ENCODE measurements at places on chromosomes 1 and 21. TPM values are rescaled to one million over a fixed set of nuclear protein-coding genes. Genes with fewer than 3 reads are reported as not detected.

Gene MLLT11
- total RNA-seq = 1.8 TPM

DNA sequence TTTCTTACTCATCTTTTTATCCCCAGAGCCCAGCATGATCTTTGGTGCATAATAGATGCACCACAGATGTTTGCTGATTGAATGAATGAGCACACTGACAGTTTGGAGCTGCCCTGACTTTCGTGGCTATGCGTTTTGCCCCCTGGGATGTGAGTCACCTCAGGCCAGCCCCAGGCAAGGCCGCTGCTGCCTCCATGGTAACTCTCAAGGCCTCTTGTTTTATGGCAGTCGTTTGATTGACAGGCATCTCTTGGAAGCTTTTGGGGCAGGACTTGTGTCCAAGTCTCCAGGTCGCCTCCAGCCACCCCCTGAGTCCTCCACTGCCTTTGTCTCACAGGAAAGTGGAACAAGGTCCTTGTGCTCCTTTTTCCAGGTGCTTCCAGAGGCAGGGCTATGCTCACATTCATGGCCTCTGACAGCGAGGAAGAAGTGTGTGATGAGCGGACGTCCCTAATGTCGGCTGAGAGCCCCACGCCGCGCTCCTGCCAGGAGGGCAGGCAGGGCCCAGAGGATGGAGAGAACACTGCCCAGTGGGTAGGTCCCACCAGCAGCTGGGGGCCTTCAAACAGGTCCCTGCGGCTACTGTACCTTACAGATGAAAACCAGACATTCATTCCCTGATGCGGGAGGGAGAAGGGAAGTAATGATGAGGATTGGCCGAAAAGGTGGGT is 11.2 kb downstream of the PSEN2 start:
- no peak for DNase-seq

Gene LCE2A
- not detected for total RNA-seq

DNA sequence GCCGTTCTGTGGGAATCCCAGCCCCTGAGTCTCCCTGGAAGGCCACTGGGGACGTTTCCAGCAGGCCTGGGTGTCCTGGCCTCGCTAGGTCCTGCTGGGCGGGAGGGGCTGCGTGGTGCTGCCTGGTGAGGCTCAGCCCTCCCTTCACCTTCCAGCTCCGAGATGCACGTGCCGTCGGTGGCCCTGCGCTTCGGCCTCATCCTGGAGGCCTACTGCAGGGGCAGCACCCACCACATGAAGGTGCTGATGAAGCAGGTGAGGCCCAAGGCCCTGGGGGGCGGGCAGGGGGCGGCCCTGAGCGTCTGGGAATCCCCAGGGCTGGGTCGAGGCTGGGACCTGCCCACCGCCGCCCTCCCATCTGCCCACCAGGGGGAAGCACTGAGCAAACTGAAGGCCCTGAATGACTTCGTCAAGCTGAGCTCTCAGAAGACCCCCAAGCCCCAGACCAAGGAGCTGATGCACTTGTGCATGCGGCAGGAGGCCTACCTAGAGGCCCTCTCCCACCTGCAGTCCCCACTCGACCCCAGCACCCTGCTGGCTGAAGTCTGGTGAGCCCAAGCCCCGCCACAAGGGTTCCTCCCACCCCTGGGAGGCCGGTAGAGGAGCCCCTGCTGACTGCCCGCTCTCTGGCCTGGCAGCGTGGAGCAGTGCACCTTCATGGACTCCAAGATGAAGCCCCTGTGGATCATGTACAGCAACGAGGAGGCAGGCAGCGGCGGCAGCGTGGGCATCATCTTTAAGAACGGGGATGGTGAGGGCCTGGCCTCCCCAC is 70.3 kb downstream of the PIK3CD start:
- peak; percentile 3 for DNase-seq

GRCh38 chr1:101037316-101037715 is 11.7 kb upstream of the DPH5 start:
- DNase-seq = no peak

Gene HSF2BP
- 0.38 TPM for total RNA-seq

Gene PTPN14
- total RNA-seq = 61.8 TPM

DNA sequence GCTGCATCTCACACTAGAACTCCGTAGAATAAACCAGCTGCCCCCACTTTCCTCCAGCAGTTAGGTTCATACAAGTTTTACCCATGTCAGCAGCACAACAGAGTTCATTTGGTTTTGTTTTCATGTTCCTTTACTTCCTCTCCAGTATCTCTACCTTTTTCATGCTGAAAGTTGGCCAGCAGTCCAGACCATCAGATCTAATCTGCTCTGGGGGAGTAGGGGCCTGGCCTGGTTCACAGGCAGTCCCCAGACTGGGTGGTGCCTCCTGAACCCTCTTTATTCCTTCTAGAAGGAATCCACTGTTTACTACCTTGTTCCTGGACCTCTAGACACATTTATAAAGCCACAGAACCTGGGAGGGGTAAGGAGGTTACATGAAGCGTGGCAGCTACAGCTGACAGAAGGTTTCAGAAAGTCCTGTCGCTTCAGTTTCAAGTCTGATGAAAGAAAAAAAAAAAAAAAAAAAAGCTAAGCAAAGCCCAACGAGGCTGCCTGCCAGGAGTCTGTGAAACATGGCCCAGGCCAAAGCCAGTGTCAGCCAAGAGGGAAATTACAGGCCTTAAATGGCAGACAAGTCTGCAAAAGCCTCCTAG is 184.6 kb upstream of the JUN start:
- peak; percentile 47 for DNase-seq

GRCh38 chr1:90127288-90127953 is 132.5 kb downstream of the ZNF326 start:
- DNase-seq = no peak

DNA sequence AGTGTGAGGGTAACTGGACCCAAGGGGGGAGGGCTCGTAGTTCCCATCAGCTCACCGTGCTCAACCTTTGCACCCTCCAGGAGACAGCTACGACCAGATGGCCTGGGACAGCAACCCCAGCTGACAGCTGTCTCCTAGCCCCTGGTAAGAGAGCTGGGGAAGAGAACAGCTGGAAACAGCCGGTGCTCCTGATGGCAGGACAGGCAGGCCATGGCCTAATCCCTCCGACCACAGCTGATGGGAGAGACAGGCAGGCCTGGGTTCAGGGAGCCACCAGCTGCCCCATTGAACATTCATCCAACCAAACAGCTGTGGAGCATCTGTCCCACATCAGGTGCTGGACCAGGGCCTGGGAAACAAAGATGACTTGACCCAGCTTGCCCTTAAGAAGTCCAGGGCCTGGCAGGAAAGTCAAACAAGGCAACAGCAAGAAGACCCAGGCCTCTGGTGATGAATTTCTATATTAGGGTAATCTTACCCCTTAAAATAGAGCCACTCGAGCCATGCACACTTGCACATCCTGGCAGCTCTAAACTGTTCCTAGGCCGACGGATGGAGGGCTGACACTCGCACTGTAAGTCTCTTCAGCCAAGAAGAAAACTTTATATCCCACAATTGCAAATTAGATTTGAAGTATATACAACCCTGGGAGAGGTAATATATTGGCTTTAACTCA is 12.2 kb downstream of the OLFML2B start:
- DNase-seq = no peak

DNA sequence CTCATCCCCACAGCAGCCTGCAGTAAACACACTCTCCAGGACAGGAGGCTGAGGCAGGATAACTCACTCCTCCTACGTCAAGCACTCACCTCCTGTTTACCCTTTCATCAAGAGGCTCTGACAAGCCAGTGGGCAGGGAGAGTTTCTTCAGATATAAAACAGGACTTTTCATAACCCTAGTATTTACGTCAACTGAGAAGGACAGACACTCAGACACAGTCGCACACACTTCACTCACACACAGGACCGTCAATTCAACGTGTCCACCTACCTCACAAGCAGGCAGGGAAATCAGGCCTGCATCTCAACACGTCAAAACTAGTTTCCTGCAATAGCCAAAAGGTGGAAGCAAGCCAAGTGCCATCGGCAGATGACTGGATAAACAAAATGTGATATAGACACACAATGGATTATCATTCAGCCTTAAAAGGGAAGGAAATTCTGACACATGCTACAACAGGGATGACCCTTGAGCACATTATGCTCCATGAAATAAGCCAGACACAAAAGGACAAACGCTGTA is 48.6 kb downstream of the ITPKB start:
- DNase-seq = peak; percentile 99

GRCh38 chr1:112026016-112026415 is 36.5 kb upstream of the KCND3 start:
- DNase-seq = no peak

GRCh38 chr1:36948147-36948546 is 86.2 kb downstream of the GRIK3 start:
- DNase-seq = no peak

DNA sequence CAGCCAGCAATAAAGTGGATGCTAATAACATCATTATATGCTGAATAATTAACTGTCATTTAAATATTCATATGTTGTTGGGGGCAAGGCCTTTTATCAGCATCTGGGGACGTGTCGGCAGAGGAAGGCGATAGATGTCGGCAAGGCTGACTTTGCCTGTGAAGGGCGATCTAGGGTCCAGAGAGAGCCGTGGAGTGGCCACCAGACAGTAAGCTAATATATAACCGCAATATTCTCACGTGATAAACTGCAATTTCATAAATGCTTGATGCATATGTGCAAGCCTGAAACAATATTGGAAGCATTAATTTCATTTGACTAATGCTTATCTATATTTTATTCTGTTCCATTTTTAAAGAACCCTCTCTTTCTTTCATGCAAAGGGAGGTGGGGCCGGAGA is 141.0 kb upstream of the POU3F1 start:
- no peak for DNase-seq

Gene GLIS1
- total RNA-seq = under 0.01 TPM

Gene C1orf115
- 62.8 TPM for total RNA-seq

DNA sequence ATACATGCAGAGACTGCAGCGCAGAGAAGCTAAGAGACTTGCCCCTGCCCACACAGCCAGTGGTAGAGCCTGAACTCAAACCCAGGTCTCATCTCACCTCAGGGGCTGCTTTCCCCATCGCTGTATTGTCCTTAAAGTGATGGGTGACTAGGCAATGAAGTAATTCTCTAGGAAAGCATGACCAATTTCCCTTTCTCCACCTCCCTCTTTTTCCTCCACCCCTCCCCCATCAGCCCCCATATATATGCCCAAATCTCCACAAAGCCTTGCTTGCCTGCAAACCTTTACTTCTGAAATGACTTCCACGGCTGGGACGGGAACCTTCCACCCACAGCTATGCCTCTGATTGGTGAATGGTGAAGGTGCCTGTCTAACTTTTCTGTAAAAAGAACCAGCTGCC is at the start of gene IL24:
IL24 (plus strand) TSS at position 269 of the 400 bp plus-strand sequence. CDS start 390 bp downstream, outside the sequence.
- no peak for DNase-seq

DNA sequence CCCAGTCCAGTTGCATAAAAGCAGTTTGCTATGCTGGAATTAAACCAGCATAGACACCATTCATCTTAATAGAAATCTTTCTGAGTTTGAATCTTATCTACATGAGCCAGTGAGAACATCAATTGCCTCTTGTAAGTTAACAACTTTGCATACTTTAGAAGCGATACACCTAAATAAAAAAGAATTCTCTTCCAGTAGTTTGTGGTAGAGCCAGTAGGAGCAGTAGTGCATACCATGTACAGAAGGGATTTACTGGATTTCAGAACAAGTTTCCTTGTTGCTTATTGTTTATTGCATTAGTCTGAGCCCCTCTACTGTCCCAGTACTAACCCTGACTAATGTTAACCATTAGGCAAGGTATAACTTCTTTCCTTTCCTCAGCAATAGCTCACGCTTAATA is 313.1 kb downstream of the TGFB2 start:
- DNase-seq = no peak

DNA sequence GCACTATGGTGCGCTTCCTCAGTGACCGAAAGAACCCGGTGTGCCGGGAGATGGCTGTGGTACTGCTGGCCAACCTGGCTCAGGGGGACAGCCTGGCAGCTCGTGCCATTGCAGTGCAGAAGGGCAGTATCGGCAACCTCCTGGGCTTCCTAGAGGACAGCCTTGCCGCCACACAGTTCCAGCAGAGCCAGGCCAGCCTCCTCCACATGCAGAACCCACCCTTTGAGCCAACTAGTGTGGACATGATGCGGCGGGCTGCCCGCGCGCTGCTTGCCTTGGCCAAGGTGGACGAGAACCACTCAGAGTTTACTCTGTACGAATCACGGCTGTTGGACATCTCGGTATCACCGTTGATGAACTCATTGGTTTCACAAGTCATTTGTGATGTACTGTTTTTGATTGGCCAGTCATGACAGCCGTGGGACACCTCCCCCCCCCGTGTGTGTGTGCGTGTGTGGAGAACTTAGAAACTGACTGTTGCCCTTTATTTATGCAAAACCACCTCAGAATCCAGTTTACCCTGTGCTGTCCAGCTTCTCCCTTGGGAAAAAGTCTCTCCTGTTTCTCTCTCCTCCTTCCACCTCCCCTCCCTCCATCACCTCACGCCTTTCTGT is 7.3 kb upstream of the PIGV start:
- DNase-seq = no peak

- DNase-seq = peak; percentile 79
Measured at GRCh38 chr1:156052862-156053767, 483 bp downstream of the UBQLN4 start.

Gene F5
- not detected for total RNA-seq

GRCh38 chr21:38500073-38500472 is 1.8 kb upstream of the ERG start:
- no peak for DNase-seq

Gene HSPG2
- total RNA-seq = 281 TPM

- DNase-seq = peak; percentile 73
Measured at GRCh38 chr1:53145942-53146708, 3.7 kb upstream of the SLC1A7 start.

GRCh38 chr21:38699048-38699447 is 106.7 kb upstream of the ETS2 start:
- no peak for DNase-seq

Gene CD1E
- total RNA-seq = not detected

GRCh38 chr1:26291433-26291832 is 11.5 kb downstream of the SH3BGRL3 start:
- no peak for DNase-seq

DNA sequence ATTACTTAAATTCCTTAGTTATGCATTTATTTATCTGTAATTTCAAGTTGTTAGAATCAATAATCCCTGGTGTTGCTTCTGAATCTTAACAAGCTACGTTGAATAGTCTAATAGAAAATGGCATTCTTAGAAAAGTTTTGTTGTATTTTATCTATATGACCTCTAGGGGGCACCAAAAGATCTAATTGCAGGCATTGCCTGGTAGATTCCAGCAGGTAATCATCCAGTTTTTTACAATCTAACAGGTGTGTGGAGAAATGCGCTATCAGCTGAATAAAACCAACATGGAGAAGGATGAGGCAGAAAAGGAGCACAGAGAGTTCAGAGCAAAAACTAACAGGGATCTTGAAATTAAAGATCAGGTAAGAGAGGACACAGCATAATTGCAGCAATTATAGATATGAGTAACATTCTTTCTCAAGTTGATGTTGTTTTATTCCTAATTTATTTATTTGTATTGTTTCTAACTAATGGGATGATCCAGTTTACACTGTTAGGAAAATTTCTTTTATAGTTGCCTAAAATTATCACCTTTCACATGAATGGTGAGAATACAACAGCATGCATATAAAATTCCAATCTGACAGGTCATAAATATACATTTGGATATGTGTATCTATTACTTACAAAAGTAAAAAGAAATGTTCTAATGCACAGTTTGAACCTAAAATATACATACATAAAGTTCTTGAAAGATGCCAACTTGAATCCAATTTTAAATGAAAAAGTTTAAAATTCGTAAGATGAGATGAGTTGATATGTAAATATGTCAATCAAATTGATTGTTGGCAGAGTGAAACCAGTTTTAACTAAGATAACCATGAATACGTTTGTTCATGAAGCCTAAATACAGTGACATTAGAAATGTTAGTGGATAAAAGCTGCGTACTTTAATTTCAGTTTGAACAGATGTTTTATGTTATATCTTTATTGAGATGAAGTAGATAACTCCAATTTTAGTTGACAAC is 88.4 kb downstream of the SDCCAG8 start:
- DNase-seq = peak; percentile 22

- no peak for DNase-seq
Measured at GRCh38 chr1:119822406-119822805, 11.1 kb upstream of the REG4 start.

Gene S100A4
- 35.9 TPM for total RNA-seq

Measured in dermis microvascular lymphatic vessel endothelial cell (primary cell).